ENCODE measurements at places on chromosomes 11 and 22. TPM values are rescaled to one million over a fixed set of nuclear protein-coding genes. Genes with fewer than 3 reads are reported as not detected.

Gene MTNR1B
- total RNA-seq: not detected

Gene XKR3
- not detected for total RNA-seq

Gene CATSPERZ
- not detected for total RNA-seq

Gene LRRC32
- 2.3 TPM for total RNA-seq

Gene EIF1AD
- total RNA-seq: 33.9 TPM

Gene FGF3
- total RNA-seq: not detected

Gene SLC37A4
- 15.3 TPM for total RNA-seq

Gene CD3E
- total RNA-seq: not detected

Gene PAMR1
- 22.2 TPM for total RNA-seq

Gene C11orf97
- not detected for total RNA-seq

Gene MED19
- total RNA-seq: 26.7 TPM

Gene SLC22A25
- total RNA-seq: not detected

Gene EFCAB6
- 3.0 TPM for total RNA-seq

Gene OR56A1
- total RNA-seq: not detected

Gene BRSK2
- 3.0 TPM for total RNA-seq

Gene GAB4
- not detected for total RNA-seq

Gene PLXNB2
- 136 TPM for total RNA-seq

Gene PATE2
- not detected for total RNA-seq

Gene TMPRSS5
- 0.32 TPM for total RNA-seq

Gene RBM7
- total RNA-seq: 31.4 TPM
